Stimulated activated CD8-positive, alpha-beta memory T cell treated with anti-CD3 and anti-CD28 coated beads, Interleukin-7, amount 100 ng/mL, for 4 hours (primary cell): ENCODE measurements at places on chromosomes 7 and 10.
A peak's percentile ranks its signal among the peaks of the same experiment; 100 is the strongest.

DNA sequence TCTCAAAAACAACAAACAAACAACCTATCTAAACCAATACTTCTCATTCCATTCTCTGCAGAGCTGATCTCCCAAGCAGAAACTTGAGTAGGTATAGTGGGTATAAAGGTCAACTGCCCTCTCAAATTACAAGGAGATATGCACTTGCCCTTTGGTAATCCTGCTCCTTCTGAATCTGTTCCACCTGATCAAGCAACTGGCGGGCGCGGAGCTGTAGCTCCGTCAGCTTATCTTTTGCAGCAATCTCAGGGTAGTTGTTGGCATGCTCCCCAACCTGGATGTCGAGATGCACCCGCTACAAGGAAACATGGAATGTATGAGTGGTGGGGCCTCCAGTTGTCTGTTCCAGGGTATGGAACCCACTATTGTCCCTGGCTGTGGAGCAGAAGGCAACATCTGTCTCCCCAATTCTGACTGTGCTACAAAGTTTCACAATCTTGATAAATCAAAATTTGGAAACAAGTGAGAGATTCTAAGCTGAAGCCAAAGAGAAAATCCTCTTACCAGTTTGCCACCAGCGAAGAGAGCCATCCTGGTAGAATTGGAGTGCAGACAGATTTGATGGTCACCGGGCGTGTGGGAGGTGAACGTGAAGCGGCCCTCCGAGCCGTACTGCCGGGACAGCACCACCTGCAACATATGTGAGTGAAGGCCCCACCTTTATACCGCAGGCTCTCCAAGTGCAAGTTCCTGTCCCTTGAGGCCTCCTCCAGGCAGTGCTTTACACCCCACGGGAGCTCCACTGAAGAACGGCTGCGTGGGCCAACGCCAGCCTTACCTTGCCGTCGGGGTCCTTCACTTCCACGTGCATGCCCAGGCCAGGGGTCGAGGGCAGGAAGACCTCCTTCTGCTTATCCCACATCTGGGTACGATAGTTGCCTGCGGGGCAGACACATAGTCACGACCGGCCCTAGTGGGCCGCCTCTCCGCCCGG, 819 bp downstream of the TMED4 start:
- peak; percentile 9 for DNase-seq

DNA sequence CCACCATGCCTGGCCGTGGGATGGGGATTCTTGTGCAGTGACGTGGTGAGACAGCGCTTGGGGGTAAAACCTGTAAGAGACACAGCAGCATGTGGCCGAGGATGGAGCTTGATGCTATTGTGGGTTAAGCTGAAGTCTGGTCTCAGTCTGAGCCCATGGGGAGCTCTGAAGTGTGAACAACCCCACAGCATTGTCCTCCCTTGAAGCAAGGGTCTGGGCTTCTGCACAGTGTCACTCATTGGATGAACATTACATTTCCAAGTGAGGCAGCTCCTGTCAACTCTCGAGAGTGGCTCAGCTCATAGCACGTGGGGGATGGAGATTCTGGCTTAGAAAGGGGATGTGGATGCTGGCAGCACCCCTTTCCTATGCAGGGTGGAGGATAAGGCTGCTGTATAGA, 32.2 kb upstream of the ZNF438 start:
- no peak for DNase-seq

DNA sequence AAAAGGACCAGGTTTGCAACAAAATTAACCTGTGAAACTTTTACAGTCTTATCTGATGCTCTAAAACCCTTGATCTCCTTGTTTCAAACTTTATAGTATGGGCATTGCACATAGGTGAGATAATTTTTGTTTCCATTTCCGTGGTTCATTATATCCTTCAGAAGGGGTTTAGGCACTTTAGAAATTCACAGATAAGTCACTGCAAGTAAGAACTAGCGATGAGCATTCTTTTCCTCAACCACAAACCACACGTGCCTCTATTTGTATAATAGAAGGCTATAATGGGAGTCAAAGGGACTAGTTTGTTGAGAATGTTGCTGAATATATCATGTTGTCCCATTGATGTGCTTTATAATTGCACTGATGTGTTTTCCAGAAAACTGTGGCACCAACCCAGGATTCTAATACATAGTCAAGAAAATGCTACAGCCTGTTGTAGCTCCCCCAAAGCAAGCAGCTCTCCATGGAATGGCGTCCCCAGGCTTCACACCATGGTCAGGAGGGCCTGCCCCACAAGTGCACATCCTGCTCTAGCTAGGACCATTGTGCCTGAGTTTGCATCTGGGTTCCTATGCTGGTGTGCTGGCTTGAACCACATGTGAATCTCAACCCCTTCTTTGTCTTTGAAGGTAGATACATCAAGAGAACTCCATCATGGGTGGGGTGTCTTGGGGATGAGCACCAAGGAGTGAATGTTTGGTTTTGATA, 14.0 kb upstream of the ATXN7L1 start:
- no peak for DNase-seq

DNA sequence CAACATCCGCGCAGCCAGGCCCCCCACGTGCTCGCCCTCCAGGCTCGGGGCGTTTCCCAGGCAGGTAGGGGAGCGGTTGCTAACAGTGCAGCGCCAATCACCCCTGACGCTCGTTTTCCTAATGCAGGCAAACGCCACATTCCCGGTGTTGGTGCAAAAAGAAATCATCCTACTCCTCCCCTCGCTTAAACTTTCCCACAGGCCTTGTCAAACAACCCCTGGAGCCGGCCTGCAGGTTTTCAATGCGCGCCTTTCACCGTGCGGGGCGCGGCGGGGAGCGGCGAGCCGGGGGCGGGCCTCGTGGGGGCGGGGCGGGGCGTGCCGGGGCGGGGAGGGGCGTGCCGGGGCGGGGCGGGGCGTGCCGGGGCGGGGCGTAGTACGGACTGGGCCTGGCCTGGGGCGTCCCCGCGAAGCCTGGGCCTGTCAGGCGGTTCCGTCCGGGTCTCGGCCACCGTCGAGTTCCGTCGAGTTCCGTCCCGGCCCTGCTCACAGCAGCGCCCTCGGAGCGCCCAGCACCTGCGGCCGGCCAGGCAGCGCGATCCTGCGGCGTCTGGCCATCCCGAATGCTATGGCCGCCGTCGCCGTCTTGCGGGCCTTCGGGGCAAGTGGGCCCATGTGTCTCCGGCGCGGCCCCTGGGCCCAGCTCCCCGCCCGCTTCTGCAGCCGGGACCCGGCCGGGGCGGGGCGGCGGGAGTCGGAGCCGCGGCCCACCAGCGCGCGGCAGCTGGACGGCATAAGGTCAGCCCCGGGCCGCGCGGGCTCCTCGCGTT, at the start of gene ECHDC3:
TSS of gene ECHDC3 (plus strand) at position 374 of the 770 bp plus-strand sequence. CDS start at position 569, 195 bp downstream.
- peak; percentile 32 for DNase-seq

DNA sequence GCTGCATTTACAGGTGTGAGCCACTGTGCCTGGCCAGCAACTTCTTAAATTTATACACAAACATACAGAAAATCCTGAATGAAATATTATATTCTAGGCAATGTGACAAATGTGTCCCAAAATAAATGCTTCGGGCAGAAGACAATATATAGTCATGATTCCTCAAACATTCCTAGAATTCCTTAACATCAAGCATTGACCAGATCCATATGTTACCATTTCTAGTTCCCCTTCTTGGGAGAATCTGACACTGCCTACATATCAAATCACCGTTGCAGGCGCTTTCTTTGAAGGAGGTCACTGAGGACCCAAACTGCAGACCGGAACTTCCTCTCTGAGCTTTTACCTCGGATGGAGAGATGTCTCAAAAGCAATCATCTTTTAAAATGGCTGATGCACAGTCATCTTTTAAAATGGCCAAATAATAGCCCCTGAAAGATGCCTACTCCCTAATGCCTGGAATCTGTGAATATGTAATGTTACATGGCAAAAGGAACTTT, 323.5 kb downstream of the PHF14 start:
- no peak for DNase-seq

- no peak for DNase-seq
Observed at GRCh38 chr7:144780071-144780608, 55.7 kb downstream of the TPK1 start.

GRCh38 chr7:44531421-44532380, 9.4 kb downstream of the NPC1L1 start:
- DNase-seq: no peak

- DNase-seq: no peak
Observed at GRCh38 chr10:7457478-7458316, 46.9 kb upstream of the SFMBT2 start.

- no peak for DNase-seq
Observed at GRCh38 chr7:107594961-107595737, 15.1 kb downstream of the BCAP29 start.

DNA sequence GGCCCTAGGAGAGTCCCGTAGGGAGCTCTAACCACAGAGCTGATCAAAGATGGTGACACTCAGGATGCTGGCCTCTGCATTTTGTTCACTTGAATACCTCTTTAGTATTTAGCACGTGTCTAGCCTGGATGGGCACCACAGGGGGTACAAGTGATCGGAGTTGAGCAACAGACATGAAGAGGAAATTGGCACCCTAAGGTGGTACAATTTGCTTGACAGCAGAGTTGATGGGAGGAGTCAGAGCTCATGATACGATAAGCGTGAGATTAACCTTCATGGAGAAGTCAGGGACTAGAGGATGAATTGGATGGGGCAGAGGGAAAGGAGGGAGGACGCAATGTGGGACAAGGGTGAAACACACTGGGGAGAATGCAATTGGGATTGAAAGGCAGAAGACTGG, 9.9 kb upstream of the ZNF212 start:
- DNase-seq: no peak

- no peak for DNase-seq
Observed at GRCh38 chr10:85786401-85786899, 580.1 kb downstream of the GRID1 start.

GRCh38 chr10:110746254-110746826, 102.2 kb downstream of the RBM20 start:
- no peak for DNase-seq

DNA sequence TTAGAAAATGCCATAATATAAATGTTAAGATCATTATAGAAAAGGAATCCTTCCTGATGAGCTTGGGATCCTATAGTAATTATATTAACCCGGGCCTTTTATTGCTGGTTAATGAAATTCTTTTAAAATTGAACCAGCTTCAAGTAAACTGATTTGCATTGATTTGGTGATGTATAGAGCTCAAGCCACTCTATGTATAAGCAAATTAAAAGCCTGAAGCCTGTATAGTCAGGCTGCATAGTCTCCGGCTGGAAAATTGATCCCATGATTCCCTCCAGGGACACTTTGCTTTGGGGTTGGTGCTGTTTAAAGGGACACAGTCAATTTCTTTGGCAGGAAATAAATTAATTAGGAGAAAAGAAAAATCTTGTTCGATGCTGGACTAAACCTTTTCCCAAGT, 199.1 kb downstream of the HERPUD2 start:
- DNase-seq: no peak

- DNase-seq: peak; percentile 56
Observed at GRCh38 chr7:7566651-7567611, at the start of gene MIOS. Gene MIOS (plus strand): TSS chr7:7566884. CDS start chr7:7572476, 5,592 bp downstream.

DNA sequence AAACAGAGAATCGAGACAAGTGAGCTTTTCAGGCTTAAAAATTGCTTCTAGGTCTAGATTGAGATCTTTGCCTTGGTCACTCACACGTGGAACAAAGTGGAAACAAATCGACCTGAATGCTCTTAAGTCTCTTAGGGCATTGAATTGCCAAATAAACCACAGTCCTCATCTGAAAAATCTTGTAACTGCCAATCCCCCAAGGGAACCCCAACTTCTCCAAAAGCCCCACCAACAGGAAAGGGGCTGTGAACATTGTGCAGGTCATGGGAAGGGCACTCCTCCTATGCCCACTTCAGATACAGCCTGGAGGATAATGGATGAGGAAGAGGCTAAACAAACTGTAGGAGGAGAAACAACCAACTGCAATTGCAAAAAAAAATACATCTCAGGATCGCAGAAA, 91.3 kb downstream of the DGKI start:
- DNase-seq: no peak

DNA sequence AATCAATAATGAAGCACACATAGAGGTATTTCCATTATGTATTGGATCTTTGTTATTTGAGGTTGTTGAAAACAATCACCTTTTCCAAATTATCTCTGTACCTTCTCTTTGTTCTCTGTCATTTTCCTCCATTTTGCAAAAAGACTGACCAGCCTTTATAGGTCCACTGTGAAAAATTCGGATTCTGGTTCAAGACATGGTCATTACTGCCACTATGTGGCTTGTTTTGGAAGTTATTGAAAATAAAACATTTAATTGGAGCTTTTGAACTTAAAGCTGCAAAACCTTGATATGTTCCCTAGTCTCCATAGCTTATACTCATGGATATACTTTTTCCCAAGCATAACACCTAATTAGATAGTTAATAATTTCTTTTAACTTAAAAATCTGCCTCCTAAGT, 1094.4 kb downstream of the NRG3 start:
- no peak for DNase-seq

- no peak for DNase-seq
Observed at GRCh38 chr7:124915242-124915641, 14.4 kb downstream of the POT1 start.

DNA sequence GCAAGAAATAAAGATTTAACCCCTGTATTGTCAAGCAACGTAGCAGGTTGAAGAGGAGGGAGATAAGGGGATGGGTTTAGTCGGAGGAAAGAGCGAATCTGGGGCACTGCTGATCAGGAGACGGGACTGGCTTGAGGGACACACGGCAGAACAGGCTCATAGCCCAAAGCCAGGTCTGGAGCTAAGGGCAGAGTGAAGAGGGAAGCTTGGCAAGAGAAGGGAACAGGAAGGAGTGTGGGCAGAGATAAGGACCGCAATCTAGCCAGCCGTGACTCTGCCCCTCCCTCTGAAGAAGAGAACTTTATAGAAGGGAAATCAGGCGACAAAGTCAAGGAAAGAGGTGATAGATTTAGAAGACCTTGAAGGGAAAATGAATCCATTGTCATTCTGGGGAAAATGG, 67.6 kb downstream of the CAV1 start:
- DNase-seq: no peak

GRCh38 chr7:17680943-17681351, 259.3 kb downstream of the SNX13 start:
- no peak for DNase-seq

DNA sequence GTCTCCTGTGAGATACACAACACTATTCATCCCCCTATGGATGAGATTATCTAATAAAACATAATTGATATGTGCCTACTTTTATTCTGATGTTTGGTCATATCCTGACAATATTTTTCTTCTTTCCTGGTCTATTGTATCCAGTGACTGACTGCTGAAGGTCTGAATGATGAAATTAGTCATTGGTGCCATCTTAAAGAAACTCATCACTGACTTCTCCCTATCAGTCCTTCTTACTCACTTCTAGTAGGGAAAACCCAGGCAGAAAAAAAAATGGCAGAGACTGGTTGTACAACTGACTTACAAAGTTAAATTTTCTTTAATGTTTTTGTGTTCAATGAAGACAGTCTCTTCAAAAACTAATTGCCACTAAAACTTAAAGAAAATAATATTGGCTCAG, 377.4 kb downstream of the HTR7 start:
- no peak for DNase-seq

- no peak for DNase-seq
Observed at GRCh38 chr10:109962247-109962646, 38.9 kb upstream of the XPNPEP1 start.

GRCh38 chr10:79046741-79047583, 21.8 kb upstream of the ZMIZ1 start:
- DNase-seq: no peak
